ENCODE measurements at places on chromosomes 1 and 21.

- DNase-seq = no peak
Measured at GRCh38 chr1:170770254-170770653, 106.3 kb downstream of the PRRX1 start.

DNA sequence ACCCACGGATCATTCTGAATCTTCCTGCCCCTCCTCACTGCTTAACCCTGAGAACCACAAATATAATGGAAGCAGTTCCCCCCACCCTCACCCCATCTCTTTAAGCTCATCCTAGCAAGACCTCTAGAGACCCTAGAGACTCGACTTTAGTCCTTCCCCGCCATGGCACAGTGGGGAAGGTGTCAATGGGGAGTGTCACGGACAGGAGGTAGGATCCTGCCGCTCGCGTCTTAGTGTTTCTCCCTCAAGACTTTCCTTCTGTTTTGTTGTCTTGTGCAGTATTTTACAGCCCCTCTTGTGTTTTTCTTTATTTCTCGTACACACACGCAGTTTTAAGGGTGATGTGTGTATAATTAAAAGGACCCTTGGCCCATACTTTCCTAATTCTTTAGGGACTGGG lies 677 bp upstream of the PMF1 start:
- no peak for DNase-seq

DNA sequence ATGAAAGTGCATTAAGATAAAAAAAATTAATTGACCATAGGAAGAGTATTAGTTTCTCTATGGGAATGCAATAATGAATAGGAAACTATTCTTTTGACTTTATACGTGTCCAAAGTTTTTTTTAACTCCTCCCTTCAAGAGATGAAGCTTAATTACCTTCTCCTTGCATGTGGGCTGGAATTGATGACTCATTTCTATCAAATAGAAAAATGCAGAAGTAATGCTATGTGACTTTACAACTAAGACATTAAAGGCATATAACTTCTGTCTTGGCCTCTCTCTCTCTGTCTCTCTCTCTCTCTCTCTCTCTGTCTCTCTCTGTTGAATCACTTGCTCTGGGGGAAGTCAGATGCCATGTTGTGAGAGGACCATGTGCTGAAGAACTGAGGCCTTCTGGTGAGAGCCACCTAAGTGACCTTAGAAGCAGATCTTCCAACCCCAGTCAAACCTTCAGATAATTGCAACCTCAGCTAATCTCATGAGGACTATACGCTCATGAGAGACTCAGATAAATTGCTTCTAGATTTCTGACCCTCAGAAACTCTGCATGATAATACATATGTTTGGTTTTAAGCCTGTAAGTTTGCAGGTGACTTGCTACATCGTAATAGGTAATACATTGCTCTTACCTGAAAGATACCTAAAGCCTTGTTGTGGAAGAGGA lies 414.2 kb downstream of the KCNT2 start:
- DNase-seq = peak; percentile 60

DNA sequence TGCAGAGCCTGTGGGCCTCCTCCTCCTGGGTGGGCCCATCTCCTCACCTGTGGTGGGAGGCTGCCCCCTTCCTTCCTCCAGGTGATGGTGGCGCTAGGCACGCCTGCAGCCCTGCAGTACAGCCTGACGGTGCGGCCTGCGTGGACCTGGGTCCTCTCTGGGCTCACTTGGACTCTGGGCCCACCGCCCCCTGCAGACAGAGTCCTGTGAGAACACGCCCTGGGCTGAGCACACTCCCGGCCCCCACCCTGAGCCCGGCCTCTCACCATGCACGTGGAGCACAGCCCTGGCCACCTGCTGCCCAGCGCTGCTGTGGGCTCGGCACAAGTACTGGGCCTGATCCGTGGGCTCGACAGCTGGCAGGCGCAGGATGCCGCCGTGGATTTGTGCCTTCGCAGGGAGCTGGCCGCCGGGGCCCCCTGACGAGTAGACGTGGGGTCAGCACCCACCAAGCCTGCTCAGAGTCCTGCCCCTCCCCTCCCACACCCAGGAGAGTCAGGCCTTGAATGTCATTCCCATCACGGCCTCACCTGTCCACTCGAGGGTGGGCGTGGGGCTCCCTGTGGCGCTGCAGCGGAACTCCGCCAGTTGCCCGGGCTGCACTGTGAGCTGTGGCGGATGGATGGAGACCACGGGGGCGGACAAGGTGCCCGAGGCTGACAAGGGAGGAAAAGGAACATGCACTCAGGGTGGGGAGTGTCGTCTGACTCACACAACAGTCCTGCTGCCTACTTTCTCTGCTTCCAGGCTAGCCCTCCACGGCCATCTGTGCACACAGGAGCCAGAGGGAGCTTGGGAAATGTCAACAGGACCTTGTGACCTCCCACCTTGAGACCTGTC lies 43.4 kb downstream of the LDLRAD2 start:
- no peak for DNase-seq

GRCh38 chr1:5973771-5974170 lies 18.5 kb downstream of the NPHP4 start:
- DNase-seq = peak; percentile 34

DNA sequence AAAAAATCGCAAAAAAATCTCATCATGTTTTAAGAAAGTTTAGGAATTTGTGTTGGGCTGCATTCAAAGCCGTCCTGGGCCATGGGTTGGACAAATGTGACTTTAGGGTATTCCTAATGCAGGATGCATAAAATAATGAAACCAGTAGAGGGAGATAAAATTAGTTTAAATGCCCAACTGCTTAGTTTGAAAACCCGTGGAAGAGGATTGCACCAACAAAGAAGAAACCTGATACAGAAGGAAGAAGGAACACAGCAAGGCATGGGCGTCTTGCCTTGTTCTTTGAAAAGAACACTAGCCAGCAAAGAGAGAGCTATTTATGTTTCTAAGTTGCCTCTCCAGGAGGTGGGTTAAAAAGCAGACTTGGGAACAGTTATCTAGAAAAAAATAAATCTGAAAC lies 37.9 kb downstream of the WDR3 start:
- peak; percentile 77 for DNase-seq

GRCh38 chr1:21933397-21934248 lies 3.5 kb downstream of the HSPG2 start:
- no peak for DNase-seq

DNA sequence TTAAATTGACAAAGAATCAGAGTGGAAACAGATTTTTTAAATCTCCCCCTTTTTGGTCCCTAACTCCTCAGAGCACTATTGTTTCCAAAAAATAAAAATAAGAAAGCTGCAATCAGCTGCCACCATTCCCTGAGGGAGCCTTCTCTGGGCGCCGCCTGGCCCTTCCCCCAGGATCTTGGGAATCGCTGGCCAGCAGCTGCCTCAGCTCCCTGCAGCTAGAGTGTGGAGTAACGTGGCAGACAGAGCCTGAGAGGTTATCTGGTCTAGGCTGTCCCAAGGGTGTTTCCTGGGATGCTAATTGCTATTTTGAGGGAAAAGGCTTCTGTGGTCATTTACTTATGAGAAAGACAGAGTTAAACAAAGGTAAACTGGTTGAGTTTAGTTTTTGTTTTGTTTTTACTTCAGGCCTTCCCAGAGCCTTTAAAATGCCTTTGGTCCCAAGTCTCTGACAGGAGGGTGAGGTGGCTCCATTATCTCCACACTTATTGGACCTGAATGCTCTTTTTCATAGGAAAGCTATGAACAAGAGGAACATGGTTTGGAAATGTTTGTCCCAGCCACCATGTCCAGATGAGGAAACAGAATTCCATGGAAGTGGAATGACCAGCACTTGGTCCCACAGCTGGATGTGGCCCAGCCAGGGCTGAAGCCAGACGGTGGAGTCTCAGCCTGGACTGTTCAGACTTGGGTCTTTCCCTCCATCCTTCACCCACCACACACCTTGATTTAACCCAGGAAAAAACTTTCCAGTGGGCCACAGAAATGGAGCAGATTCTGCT lies 14.1 kb upstream of the KIAA1614 start:
- no peak for DNase-seq

GRCh38 chr1:186113461-186113860 lies 261.6 kb downstream of the TPR start:
- no peak for DNase-seq

DNA sequence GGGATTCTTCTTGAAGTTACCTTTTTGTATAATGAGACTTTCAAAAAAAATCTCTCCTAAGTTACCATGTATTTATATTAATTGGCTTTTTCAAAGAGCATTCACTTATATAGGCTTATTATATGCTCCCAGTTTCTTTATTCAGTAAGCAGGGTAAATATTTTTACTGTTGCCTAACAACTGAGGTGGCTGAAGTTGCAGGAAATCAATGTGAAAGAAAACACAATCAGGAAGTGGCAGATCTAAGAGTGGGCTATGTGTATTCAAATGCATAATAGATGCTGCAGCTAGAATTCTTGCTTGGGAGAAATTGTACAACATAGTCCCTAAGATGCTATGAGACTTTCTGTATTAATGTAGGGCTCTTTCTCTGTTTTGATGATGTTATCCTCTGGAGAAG lies 606.9 kb downstream of the NUF2 start:
- DNase-seq = peak; percentile 13

GRCh38 chr21:42568866-42569731 lies 55.4 kb downstream of the SLC37A1 start:
- DNase-seq = no peak

- peak; percentile 37 for DNase-seq
Measured at GRCh38 chr21:38171723-38172344, 85.0 kb upstream of the KCNJ15 start.

DNA sequence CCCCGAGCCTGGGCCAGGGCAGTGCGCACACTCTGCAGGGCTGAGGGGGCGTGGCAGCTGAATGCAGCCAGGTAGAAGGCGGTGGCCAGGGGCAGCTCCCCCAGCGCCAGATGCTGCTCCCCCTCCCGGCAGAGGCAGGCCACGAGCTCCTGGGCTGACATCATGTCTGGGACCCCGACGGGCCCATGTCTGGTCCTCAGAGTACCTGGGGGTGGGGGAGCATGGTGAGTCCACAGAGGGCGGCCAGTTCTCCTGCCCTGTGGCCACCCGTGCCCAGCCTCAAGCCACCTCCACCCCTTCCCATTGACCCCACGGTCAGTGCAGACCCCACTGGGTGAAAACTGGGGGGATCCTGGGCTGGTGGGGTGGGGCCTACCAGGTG lies 838 bp downstream of the TTC34 start:
- no peak for DNase-seq

GRCh38 chr1:199979071-199979470 lies 48.4 kb upstream of the NR5A2 start:
- DNase-seq = no peak

DNA sequence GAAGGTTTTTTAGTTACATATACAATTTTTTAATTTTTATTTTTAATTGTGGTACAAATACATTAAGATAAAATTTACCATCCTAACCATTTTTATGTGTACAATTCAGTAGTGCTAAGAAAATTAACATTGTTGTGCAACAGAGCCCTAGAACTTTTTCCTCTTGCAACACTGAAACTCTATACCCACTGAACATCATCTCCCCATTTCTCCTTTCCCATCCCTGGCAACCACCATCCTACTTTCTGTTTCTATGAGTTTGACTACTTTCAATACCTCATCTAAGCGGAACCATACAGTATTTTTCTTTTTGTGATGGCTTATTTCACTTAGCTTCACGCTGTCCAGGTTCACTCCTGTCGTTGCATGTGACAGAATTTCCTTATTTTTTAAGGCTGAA lies 54.1 kb downstream of the PALMD start:
- DNase-seq = peak; percentile 8

DNA sequence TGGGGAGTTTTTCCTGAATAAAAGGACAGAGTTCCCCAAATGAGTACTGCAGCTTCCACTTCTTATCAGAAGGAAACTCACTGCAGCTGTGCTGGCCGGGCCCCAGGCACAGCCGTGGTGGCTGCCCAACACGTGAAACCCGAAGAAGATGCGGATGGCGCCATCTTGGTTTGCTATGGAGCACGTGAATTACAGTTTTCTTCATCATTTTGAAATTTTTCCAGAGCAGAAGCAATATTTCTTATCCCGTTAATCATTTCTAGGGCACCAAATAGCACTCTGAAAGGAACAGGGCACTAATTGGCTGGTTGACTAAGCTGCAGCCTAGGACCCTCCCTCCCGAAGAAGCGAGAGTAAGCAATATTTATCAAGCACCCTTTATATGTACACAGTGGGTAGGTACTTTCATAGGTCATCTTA lies 63.2 kb upstream of the EPS8L3 start:
- no peak for DNase-seq

DNA sequence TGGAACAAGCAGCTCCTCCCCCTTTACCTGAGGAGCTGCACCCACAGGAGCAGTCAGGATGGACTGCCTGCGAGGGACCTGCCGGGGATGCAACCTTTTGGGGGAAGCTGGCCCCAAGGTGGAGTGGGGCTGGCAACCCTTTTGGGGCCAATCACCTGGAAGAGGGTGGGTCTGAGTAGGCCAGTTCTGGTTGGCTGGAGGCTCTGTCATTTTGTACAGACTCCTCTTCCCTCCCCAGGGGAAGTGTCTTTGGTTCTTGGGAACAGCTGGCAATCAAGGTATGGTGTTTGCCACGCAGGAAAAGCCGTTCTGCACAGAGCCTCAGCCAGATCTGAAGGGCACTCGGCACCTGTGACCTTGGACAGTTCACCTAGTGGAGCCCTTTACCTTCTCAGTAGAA lies 280 bp upstream of the A3GALT2 start:
- no peak for DNase-seq

DNA sequence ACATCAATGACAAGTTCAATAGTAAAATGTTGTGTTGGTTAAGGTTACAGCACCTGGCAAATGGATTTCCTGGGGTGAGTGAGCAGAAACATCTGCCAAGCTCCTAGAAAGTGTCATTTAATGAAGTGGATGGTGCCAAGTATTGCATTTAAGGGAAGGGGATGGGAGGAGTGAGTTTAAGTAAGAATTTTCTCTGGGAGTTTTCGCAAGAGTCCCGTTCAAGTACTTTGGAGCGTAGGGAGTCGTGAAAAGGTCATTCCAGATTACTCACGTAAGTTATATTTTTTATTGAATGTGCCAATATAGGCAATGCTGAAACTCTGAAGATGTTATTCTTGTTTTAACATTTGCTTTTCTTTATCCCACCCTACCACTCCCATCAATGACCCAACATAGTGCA lies 117.4 kb upstream of the RAB3GAP2 start:
- DNase-seq = no peak

DNA sequence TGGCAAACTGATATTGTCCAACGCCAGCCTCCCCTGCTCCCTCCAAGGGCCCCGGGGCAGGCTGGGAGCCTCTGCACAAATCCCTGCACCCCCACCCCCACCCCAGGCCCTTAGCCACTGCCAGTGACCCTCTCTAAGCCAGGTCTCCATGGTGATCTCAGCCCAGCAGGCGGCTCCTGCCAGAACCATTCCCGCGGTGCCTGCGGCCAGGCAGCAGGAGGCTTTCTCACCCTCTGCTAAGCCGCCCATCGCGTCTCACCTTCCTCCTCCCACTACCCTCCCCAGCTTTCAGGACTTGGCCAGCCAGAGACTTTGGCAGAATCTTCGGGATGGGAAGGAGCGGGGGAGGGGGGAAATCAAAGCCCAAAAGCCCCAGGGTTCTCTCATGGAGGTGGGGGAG lies 46.8 kb upstream of the WASF2 start:
- DNase-seq = peak; percentile 84

- no peak for DNase-seq
Measured at GRCh38 chr1:71634159-71634558, 553.3 kb upstream of the ZRANB2 start.

DNA sequence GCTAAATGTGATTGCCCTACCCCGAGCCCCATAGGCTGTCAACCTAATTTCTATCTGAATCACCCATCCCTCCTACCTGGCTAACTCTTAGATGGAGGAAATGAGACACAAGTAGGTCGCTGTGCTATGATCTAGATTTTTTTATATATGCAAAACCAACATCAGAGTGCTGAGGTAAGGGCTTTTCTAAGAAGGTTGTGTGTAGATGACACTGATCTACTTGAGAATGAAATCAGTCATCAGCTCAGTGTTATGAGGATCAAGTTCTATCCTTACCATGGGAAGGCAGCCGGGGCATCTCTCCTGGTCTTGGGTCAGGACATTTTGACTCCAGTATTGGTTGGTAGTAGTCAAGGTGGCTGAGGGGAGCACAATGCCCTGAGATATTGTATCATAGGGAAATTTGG lies 23.6 kb downstream of the SLAMF1 start:
- DNase-seq = no peak
